ENCODE measurements at places on chromosomes 2 and 18. TPM values are rescaled to one million over a fixed set of nuclear protein-coding genes. Genes with fewer than 3 reads are reported as not detected.

CAPN14 gene
- total RNA-seq = 0.62 TPM

BOLL gene
- total RNA-seq = not detected

CABLES1 gene
- 8.1 TPM for total RNA-seq

DOK6 gene
- 4.9 TPM for total RNA-seq

All from ureter (tissue), 1 donor.